ENCODE measurements at places on chromosomes 5 and 9.
A peak's percentile ranks its signal among the peaks of the same experiment; 100 is the strongest.

DNA sequence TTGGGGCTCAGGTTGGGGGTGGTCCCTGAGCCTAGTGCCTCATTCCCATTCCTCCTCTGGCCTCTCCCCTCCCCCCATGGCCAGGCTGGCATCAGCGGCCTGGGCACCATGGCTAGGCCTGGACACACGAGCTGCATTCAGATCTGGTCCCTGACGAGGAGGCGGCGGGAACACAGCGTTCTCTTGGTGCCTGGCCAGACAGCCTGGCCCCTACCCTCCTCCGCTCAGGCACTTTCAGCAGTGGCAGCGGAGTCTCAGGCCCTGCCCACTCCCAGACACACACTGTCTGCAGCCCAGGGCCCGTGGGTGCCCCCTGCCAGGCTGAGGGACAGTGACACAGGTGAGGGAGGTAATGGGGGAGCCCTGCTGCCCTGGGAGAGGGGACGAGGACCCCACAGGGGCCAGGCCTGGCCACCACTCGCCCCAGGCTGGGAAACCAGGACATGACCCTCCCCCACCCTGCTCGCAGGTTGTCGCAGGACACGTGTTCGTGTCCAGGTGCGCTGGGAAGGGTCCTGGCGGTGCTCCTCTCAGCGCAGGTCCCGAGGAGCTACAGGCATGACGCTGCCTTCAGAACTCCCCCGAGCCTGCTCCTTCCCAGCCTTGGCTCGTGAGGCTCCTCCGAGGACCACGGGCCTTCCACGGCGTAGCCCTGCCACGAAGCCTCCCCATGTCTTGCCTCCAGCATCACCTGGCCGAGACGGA lies 19.9 kb upstream of the UBAC1 start:
- no peak for DNase-seq

DNA sequence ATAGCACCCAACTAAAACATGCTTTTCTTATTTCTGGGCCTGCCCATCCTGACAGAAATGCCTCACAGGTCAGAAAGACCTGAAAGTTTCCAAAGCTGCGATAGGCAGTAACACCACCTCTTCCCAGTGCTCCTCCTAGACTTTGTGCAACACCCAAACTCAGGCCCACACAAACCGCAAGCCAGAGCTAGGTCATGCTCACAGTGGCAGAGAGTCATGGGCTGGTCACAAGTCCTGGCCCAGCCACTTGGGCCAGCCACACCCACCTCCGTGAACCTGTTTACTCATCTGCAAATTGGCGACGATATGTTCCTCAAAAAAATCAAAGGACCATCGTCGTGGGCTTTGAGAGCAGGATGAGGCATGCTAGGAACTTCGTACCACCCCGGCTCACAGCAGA lies 44.0 kb upstream of the SLC25A51 start:
- DNase-seq: no peak

- DNase-seq: no peak
Measured at GRCh38 chr5:140358738-140359310, 1.2 kb upstream of the SLC4A9 start.

GRCh38 chr5:73901043-73901442 lies 275.0 kb downstream of the ARHGEF28 start:
- no peak for DNase-seq

DNA sequence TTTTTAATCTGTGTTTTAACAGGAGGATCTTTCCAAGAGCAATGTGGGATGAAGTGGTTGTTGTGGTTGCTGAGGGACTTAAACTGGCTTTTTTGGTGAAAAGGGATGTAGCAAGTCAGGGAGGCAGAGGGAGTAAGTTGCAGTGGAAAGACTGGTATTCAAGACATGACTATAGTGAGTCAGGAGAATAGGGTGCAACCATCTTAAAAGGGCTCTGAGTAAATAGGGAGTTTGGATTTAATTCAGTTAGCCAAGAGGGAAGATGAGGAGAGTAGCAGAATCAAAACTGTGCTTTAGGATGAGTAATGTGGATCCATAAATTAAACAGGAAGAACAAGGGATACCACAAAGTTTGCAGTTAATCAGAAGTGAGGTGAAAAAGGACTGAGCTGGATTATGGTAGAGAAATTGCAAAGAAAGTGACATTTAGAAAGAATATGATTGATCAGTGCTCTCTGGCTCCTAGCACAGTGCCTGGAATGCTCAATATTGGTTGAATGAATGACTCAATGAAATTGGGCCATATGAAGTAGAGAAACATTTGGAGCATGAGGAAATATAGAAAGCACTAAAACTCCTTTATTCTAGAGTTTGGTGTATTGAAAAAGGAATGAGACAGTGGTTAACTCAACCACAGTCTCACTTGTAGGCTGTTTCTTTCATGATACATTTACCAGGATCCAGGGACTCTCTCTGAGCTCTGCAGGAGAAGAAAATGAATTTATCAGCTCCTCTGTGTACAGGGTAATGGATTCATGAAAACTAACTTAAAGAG lies 5.1 kb downstream of the POLR3G start:
- no peak for DNase-seq

GRCh38 chr9:38110476-38110875 lies 41.4 kb upstream of the SHB start:
- no peak for DNase-seq

DNA sequence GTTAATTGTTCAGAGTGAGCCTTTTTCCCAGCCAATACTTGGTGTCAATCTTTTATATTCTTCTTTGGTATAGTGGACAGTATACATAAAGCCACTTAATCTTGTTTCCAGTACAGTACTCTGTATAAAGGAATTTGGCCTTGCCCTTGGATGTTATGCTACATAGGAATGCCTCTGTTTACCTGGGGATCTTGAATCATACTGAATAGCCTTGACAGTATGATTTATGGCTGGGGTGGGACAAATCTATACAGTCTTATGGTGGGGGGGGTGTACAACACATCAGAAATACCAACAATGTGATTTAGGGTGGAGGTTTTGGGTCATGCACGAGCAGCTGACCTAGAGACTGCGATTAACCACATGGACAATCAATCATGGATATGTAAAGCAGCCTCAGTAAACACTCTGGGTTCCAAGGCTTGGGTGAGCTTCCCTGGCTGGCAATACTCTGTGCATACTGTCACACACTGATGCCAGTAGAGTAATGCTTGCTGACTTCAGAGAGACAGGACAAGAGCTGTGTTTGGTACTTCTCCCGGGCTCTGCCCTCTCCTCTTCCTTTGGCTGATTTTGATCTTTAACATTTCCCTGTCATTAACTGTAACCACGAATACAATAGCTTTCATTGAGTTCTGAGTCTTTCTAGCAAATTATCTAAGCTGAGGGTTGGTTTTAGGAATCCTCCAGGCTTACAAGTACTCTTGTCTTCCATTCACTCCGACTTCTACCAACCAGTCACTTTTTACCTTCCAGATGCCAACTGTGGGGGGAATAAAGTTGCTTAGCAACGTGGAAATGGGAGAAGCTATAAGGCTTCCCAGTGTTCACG lies 84.6 kb downstream of the IARS1 start:
- no peak for DNase-seq

DNA sequence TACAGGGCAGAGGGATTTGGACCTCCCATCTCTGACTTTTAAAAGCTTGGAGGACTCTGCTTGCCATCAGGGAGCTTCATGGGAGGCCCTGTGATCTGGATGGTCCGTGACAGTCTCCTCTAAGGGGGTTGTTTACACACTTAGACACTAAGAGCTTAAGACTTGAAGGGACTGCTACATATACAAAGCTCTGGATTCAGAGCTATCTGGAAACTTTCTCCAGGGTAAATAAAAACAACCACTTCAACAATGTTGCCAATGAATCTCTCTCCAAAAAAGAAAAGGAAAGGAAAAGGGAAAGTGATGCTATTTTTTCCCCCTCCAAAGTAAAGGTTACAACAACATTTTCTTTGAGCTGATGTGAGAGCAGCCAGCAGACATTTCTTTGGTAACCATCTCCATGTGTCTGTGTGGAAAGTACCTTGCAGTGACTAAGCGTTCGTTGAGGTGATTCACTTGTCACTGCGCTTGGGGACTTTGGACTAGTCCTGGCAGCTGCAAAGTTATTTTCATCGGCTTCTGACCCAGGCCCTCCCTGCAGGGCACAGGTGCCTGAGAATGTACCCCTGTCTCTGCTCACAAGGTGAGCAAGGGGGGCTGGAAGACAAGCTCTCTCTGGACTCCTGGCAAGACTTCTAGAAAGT lies 262.1 kb upstream of the KLF4 start:
- DNase-seq: no peak

- peak; percentile 57 for DNase-seq
Measured at GRCh38 chr5:57779383-57780223, 297.0 kb upstream of the ACTBL2 start.

DNA sequence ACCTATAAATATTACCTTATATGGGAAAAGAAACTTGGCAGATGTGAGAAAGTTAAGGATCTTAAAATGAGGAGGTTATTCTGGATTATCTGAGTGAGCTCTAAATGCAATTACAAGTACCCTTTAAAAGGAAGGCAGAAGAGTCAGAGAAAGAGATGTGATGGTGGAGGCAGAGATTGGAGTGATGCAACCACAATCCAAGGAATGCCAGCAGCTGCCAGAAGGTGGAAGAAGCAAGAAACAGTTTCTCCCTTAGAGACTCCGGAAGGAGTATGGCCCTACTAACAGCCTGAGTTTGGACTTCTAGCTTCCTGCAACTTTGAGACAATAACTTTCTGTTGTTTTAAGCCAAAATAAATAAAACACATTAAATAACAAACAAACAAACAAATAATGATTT lies 108.7 kb upstream of the PRLR start:
- no peak for DNase-seq

- peak; percentile 48 for DNase-seq
Measured at GRCh38 chr9:35342221-35342958, 147.5 kb upstream of the RUSC2 start.

DNA sequence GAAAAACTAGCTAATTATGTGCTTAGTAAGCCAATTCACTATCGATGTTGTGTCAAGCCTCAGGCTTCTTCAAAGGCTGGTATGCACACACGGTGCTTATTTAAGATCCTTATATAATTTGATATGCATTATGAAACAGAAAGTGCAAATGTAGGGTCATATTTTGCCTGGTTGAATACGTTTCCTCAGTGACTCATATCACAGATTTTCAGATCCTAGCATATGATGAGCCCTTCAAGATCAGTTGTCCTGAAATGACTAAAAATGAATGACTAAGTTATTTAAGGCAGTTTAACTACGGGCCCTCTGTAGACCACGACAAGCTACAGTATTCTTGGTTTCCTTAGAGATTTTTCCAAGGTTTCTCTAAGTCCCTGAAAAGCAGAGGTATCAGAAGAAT lies 778.3 kb downstream of the PRELID2 start:
- DNase-seq: no peak

GRCh38 chr9:88189371-88189770 lies 51.1 kb upstream of the SPATA31C2 start:
- no peak for DNase-seq

DNA sequence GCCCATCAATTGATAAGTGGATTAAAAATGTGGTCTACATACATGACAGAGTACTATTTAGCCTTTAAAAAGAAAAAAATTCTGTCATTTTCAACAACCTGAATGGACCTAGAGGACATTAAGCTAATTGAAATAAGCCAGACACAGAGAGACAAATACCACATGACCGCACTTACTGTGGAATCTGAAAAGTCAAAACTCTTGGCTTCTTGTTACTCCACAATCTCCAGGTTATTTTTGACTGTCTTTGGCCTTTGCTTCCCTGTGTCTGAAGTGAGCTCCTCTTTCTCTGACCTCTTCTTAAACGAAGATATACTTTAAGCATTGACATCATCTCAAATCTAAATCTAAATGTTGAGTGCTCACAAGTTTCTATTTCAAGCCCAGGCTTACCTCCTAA lies 265.5 kb upstream of the ADRA1B start:
- DNase-seq: no peak

DNA sequence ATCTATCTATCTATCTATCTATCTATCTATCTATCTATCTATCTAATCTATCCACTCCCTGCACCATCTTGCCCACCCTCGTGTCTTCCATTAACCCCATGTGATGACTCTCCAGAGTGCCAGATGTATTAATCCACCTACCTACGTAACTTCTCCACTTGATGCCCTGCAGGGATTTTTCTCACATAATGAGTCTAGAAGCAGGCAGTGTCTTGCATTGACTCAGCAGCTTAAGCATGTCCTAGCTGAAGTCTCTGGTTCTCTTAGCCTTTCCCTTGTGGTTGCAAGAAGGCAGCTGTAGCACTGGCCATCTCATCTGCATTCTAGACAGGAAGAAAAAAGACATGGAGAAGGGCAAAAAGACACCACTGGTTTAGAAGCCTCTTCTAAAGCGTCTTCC lies 96.7 kb upstream of the ALDH1B1 start:
- DNase-seq: no peak

DNA sequence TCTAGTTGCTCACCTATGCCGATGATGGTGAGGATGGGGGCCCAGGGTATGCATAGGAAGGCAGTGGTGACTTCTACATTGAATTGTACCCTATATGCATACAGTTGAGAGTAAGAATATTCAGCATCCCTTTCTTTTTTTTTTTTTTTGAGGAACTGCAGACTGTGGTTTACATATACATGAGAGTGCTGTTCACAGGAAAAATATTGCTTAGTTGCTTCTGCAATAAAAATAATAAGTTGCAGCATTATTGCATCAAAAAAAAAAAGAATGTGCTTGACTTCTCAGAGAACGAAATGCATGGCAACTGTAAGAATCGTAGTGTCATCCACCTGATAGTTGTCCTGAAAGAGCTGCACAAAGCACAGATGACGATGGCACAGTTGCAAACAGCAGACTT lies 52.8 kb downstream of the PTCD2 start:
- no peak for DNase-seq

DNA sequence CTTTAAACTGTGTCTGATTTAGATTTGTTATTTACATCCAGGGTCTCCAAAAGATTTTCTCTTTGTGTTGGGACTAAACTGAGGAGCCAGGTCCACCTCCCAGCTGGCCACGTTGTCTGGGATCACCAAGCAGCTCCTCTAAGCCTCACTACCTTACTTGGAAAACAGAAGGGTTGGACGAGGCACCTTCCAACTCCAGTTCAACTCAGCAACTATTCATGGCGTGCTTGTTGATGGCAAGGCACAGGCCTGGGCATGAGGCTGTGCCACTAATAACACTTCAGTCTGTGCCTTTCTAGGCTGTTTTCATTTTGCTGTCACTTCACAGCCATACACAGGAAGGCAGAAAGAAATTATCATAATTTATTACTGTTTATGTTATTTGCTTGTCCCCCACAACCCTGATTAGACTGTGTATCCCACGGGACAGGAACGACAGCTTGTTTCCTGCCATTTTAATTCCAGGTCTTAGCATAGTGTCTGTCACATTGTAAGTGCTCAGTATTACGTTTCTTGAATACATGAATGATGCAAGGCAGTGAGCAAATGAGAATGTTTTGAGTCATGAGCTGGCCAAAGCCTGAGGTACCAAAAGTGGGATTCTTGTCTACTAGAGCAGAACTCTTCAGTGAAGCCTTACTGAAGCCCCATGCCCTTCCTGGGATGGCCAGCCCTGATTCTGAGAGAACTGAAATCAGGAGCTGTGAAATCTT lies 125.8 kb downstream of the GALNT10 start:
- no peak for DNase-seq
